Activated CD4-positive, alpha-beta T cell treated with anti-CD3 and anti-CD28 coated beads, Interleukin-2, amount 10 ng/mL, durations not matched to agents 24 days and 14 days (primary cell): ENCODE measurements at places on chromosomes 12 and 14. TPM values are rescaled to one million over a fixed set of nuclear protein-coding genes. Genes with fewer than 3 reads are reported as not detected.

Gene SYCP3
- 0.44 and 0.50 TPM in 2 replicates for total RNA-seq

- H3K27ac ChIP-seq, result no peak overlapping the region
- H3K4me3 ChIP-seq, result no peak overlapping the region
- no peaks in the 10 kb centered on the region for H3K4me1 ChIP-seq
- no peaks in the 10 kb centered on the region for H3K36me3 ChIP-seq
Measured at GRCh38 chr14:76268047-76268431, 107.9 kb upstream of the ESRRB start.

DNA sequence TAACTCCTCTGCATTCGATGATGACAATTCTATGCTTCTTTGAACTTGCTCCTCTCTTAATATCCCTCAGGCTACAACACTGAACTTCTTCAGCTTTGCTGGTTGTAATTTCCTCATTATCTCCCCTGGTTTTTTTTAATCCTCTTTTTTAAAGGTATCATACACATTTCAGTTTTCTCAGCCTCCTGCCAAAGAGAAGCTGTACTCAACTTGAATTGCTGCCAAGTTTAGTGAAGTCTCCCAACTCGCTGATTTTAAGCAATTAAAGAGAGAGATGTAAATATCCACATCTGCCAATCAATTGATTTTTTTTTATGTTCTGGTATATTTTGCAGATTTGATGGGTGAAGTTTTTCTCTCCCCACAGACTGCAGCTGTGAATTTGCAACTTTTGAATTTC, 817.8 kb downstream of the GALC start:
- H3K27ac ChIP-seq, result no peak overlapping the region
- no peaks in the 10 kb centered on the region for H3K4me1 ChIP-seq
- no peaks in the 10 kb centered on the region for H3K36me3 ChIP-seq
- H3K4me3 ChIP-seq, result no peak overlapping the region
- no peak for DNase-seq
- no peaks in the 10 kb centered on the region for H3K27me3 ChIP-seq

DNA sequence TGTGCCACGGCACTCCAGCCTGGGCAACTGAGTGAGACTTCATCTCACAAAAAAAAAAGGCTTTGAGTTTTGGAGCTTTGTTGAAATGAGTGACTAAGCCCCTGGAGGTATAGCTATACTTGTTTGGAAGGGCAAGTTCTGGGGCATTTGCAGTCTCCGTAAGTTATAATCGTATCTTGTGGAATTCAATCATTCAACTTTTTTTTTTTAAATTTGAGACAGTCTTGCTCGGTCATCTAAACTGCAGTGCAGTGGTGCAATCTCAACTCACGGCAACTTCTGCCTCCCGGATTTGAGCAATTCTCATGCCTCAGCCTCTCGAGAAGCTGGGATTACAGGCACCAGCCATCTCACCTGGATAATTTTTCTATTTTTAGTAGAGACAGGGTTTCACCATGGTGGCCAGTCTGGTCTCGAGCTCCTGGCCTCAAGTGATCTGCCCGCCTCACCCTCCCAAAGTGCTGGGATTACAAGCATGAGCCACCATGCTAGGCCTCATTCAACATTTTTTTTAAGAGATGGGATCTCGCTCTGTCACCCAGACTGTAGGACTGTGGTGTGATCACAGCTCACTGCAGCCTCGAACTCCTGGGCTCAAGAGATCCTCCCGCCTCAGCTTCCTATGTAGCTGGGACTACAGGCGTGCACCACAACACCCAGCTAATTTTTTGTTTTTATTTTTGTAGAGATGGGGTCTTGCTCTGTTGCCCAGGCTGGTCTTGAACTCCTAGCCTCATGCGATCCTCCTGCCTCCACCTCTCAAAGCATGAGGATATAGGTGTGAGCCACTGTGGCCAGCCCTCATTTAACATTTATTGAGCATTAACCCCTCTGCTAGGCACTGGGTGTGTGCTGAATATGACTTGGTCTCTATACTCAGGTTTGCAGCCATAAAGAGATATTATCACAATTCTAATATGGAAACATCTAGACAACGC, 133.7 kb upstream of the MAP1LC3B2 start:
- no peaks in the 10 kb centered on the region for H3K4me1 ChIP-seq
- H3K27me3 ChIP-seq, result no peaks in the 10 kb centered on the region
- no peak overlapping the region for H3K27ac ChIP-seq
- no peak overlapping the region for H3K4me3 ChIP-seq
- no peaks in the 10 kb centered on the region for H3K36me3 ChIP-seq

DNA sequence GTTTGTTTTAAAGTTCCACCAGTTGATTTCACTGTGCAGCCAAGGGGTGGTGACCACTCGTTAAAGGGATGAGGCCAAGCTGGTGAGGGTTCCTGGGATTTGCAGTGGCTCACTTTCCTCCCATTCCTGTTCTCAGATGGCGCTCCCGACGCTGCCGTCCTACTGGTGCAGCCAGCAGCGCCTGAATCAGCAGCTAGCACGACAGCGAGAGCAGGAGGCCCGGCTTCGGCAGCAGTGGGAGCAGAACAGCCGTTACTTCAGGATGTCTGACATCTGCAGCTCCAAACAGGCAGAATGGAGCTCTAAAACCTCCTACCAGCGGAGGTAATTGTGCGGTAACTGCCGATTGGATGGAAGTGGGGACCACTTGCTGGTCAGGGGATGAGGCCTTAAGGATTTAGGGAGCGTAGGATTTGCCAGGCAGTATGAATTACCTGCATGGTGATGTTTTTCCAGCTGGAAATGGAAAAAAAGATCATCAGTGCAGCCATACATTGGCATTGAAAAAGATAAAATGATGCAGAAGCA, 2.9 kb downstream of the TCHP start:
- H3K27me3 ChIP-seq, result no peaks in the 10 kb centered on the region
- DNase-seq, result no peak
- no peak overlapping the region for H3K4me3 ChIP-seq
- peaks cover 38% of the 10 kb centered on the region for H3K36me3 ChIP-seq

DNA sequence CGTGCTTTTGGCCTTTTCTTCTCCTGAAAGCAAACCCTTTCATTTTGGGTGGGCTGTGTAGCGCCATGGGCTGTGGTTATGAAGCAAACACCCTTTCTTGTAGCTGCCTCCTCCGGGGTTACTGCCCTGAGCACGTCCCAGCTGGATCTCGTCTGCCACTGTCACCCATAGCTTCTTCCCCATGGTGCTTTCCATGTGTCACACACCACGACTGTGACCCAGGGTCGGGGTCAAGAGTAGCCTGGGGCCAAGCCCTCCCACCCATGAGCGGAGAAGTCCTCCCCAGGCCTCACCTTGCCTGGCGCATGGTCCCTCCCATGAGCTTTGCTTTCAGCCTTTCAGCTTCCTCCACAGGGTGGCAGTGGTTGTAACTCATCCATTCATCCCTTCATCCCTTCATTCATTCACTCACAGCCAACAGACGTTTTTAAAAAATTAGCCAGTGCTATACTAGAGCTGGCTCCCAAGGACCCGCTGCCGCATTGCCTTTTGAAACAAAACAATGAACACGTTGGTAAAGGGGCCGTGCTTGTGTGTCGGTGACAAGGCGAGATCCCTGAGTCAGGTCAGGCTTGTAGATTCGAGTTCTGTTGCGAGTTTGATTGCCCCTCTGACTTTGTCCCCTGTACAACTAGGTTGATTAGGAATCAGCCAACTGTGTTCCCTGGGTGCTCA, 29.5 kb downstream of the MEG3 start:
- H3K27ac ChIP-seq, result no peak overlapping the region
- no peaks in the 10 kb centered on the region for H3K36me3 ChIP-seq
- DNase-seq, result no peak
- H3K4me1 ChIP-seq, result peaks cover 6% of the 10 kb centered on the region
- no peak overlapping the region for H3K4me3 ChIP-seq

Gene ESRRB
- total RNA-seq, result 0.05 and 0.09 TPM in 2 replicates

DNA sequence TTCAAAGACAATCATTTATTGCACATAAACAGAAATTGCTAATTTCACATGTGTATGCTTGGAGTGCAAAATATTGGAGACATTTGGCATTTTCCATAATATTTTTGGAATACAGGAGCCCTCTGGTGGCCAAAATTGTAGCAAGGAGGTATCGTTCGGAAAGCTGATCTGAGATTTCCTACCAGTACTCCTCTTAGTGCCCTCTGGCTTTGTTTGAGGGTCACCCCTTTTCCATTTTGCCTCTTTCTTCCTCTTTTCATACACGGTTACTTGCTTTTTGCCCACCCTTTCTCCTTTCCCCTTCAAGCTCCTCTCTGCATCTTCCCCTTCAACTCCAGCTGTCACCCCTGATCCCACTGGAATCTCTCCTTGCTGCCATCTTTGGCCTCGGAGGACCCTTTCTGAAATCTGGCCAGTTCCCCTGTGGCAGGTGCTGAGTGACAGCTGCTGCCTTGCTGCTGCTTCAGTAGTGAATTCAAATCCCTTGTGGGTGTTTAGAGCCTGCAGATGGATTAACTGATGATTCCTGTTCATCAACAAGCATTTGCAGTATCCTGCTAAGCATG, 164.6 kb upstream of the PARP11 start:
- H3K27me3 ChIP-seq, result peaks cover 27% of the 10 kb centered on the region
- peaks cover 7% of the 10 kb centered on the region for H3K4me1 ChIP-seq
- H3K36me3 ChIP-seq, result no peaks in the 10 kb centered on the region
- no peak for DNase-seq
- H3K4me3 ChIP-seq, result no peak overlapping the region
- no peak overlapping the region for H3K27ac ChIP-seq

DNA sequence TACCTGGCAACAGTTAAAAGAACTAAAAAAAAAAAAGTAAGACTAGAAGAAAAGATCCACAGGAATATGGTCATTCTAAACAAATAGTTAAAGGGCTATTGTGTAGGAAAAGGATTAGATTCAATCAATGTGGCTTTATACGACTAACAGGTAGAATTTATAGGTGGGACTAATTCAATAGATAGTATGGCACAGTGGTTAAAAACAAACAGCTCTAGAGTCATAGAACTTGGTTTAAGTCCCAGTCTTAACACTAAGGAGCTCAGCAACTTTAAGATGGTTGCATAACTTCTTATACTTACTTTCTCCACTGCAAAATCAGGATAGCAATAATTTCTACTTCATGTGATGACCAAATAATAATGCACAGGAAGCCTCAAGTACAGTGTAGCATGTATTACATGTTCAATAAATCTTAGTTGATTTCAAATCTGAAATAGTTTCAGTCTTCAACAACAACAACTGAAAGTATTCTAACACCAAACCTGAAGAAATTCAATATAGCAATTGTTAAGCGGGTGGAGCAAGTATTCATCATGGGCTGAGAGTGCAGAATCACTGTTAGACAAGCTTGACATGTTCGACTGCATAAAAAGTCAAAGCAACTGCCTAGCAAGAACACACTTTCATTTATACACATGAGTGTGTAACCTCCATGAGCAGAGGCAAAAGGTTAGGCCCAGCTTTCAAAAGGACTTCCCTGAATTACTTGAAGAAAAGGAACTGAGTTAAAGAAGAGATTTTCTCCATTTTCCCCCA, 50.4 kb downstream of the ITPR2 start:
- H3K36me3 ChIP-seq, result peaks cover 50% of the 10 kb centered on the region
- DNase-seq, result no peak
- no peak overlapping the region for H3K4me3 ChIP-seq
- peaks cover 2% of the 10 kb centered on the region for H3K4me1 ChIP-seq
- H3K27ac ChIP-seq, result no peak overlapping the region
- H3K27me3 ChIP-seq, result no peaks in the 10 kb centered on the region

Gene CMKLR1
- not detected in 2 replicates for total RNA-seq

DNA sequence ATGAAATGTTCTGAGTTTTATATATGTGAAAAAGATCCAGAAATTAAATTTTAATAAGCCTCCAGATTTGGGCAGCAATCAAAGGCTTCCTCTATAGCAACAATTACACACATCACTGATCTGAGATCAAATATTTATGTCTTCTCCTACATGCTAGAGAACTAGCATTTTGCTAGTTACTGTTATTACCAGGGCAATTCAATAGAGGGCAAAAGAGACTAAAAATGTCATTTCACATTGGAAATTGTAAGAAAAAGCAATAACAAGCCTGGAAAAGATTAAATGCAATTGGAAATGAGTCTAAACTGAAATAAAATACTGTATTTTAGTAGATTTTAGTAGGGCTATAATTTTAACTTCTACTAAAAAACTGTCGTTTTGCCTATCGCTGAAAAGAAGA, 32.6 kb upstream of the ANO6 start:
- no peak overlapping the region for H3K4me3 ChIP-seq
- H3K36me3 ChIP-seq, result peaks cover 11% of the 10 kb centered on the region
- H3K27me3 ChIP-seq, result no peaks in the 10 kb centered on the region
- DNase-seq, result no peak

DNA sequence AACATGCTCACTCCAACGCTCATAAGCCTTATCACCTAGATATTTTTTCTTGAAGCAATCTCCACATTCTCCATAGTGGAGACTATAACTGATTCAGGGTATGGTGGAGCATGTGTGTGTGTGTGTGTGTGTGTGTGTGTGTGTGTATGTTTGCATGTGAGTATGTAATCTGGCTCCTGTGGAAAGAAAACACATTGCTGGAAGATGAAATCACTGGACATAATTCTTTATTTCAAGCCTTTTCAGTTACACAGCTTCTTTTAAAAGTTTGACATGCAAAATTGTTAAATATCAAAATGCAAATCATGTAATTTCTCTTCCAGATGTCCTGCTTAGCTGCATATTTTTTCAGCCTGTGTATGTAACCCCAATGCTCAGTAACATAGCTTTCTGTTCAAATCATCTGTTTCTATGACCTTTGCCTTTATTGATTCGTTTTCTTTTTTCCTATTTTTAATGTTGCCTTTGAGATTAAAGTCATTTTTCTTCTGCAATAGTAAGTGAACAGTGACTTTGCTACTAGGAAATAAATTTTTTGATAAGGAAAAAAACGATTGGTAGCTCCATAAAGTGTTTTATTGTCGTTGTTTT, 80.5 kb upstream of the BTG1 start:
- no peaks in the 10 kb centered on the region for H3K27me3 ChIP-seq
- no peak for DNase-seq
- H3K27ac ChIP-seq, result no peak overlapping the region
- H3K4me3 ChIP-seq, result no peak overlapping the region
- H3K36me3 ChIP-seq, result no peaks in the 10 kb centered on the region
- peaks cover 2% of the 10 kb centered on the region for H3K4me1 ChIP-seq

DNA sequence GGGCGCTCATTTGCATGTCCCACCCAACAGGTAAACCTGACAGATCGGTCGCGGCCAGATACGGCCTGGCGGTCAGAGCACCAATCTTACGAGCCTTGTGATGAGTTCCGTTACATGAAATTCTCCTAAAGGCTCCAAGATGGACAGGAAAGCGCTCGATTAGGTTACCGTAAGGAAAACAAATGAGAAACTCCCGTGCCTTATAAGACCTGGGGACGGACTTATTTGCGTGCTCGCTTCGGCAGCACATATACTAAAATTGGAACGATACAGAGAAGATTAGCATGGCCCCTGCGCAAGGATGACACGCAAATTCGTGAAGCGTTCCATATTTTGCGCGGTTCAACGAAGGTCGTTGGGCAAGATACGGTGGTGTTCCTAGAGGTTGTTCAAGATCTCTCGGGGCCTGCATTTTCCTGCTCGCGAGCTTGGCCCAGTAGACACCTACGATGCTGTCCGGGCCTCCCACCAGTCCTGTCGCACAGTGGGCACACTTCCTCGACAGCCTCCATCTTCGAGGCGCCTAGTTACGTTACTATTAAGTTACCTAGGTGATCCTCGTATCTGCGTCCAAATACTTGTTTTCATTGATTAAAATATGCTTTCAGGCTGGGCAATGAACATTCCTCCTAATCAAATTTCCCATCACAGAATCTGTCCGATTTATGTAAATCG, at the start of gene RNU6-7:
TSS of gene RNU6-7 (plus strand) at position 230 of the 675 bp plus-strand sequence.
- H3K4me1 ChIP-seq, result peaks cover 36% of the 10 kb centered on the region
- DNase-seq, result peak; percentile 74
- peak within 1 kb of the TSS; percentile 94 for H3K27ac ChIP-seq
- peaks cover 14% of the 10 kb centered on the region for H3K27me3 ChIP-seq

GRCh38 chr14:75996488-75996887, 10.9 kb downstream of the IFT43 start:
- H3K27me3 ChIP-seq, result no peaks in the 10 kb centered on the region
- H3K27ac ChIP-seq, result no peak overlapping the region
- DNase-seq, result no peak
- no peak overlapping the region for H3K4me3 ChIP-seq
- H3K4me1 ChIP-seq, result peaks cover 4% of the 10 kb centered on the region
- no peaks in the 10 kb centered on the region for H3K36me3 ChIP-seq
